ENCODE measurements at places on chromosomes 1 and 21. TPM values are rescaled to one million over a fixed set of nuclear protein-coding genes. Genes with fewer than 3 reads are reported as not detected.

Gene TRIM17
- 0.30 TPM for total RNA-seq

Gene MYBPH
- total RNA-seq, result not detected

Gene SMYD2
- 30.9 TPM for total RNA-seq

Gene ATF3
- total RNA-seq, result 53.7 TPM

Gene CFHR2
- total RNA-seq, result not detected

Gene RNASEL
- 9.1 TPM for total RNA-seq

Gene RNF186
- not detected for total RNA-seq

Gene LEMD1
- total RNA-seq, result not detected

Gene RXRG
- total RNA-seq, result not detected

GRCh38 chr1:70361727-70362398 is 7.3 kb upstream of the ANKRD13C start:
- DNase-seq, result no peak

DNA sequence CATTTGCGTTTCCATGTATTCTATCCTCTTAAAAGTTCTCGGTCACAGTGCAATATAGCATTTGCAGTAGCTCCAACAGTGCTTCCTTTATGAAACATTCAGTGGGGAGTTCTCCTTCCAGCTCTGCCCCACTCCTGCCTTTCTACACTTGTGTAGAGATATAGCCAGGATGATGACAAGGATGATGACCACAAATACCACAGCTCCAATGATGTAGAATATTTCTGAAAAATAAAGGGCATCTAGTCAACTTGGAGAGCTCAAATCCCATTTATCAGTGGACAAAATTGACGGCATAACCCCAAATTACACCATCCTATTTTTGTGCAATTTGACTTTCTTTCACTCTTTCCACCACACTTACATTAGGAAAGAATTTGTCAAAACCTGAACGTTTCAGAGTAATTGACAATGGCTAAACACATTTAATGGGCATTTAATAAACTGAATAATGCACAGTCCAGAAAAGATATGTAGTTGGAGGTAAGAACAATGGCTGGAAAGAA is 11.1 kb downstream of the F3 start:
- DNase-seq, result no peak

DNA sequence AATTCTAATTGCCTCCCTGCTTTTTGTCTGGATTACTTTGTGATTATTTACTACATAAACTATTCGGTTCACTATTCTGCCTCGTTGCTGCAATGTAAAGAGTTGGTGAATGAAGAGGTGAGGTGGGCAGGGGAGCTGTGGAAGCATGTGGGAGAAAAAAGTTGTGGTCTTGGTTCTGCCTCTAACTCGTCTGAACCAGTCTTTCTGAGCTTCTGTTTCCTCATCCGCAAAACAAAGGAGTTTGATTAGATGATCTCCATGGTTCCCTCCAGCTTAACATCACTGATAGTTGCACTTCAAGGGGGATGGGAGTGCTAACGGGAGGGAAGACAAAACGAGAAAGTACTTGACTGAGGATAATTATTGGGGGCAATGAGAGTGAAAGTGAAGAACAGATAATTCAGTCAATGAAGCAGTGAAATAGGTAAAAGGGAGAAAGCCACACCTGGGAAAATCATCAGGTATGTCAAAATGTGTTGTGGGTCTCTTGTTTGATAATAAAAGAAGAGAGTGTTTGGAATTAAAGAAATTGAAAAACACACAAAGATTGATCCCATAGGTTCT is 26.2 kb upstream of the UHMK1 start:
- no peak for DNase-seq

DNA sequence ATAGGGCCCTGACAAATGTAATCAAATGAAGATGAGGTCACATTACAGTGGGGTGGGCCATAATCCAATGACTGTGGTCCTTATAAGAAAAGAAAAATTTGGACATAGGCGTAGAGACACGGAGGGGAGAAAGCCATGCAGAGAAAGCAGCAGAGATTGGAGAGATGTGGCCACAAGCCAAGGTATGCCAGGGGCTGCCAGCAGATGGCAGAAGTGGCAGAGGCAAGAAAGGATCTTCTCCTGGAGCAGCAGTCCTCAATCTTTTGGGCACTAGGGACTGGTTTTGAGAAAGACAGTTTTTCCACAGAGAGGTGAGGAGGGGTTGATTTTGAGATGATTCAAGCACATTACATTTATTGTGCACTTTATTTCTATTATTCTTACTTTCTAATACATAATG is 355.1 kb downstream of the NPHP4 start:
- DNase-seq, result peak; percentile 14

- DNase-seq, result no peak
These were observed 8.2 kb downstream of the KDM1A start for GRCh38 chr1:23027352-23027907.

- no peak for DNase-seq
These were observed 190.4 kb downstream of the ZBTB18 start for GRCh38 chr1:244241438-244241837.

DNA sequence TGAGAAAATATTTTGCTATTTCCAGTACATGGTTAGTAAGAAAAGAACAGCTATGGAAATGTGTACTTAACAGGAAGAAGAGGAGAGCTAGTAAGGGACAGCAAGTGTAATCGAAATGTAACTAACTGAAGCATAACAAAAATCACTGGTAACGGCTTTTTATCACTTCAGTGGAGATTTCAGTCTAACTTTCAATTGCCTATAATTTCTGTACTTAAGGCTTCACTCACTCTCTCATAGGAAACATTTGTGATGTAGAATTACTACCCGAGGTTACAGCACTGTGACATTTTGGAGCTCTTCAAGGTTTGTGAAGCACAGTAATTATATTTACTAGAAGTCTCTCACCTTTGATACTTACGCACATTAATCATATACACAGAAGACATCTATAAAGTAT is 1119.1 kb downstream of the AMY1C start:
- DNase-seq, result no peak

GRCh38 chr1:102733491-102734236 is 374.7 kb downstream of the COL11A1 start:
- DNase-seq, result no peak

GRCh38 chr1:181319907-181320306 is 163.4 kb upstream of the CACNA1E start:
- DNase-seq, result no peak

GRCh38 chr1:207885129-207886032 is 25.5 kb downstream of the CD34 start:
- DNase-seq, result peak; percentile 51

- no peak for DNase-seq
These were observed 35.5 kb upstream of the RUNX3 start for GRCh38 chr1:24965571-24965930.

GRCh38 chr1:109204484-109204883 is 9.2 kb upstream of the SARS1 start:
- DNase-seq, result no peak

GRCh38 chr1:156538711-156539440 is 33.5 kb downstream of the IQGAP3 start:
- DNase-seq, result no peak

DNA sequence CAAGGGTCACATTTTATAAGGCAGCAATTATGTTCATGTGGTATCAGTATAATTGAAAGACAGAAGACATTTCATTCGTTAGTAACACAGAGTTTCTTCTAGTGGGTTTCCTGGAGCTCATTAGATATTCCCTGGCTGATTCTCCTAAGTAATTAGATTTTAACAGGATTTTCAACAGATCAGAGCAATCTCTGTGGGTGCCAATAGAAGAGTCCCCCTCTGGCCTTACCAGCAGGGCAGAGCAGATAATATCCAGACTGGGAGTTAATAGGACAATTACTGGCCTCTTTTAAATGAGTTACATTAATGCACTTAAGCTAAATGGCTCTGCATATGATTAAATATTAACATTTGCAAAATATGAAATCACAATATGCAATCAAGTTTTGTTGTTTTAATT is 74.2 kb upstream of the FOXD3 start:
- no peak for DNase-seq

GRCh38 chr1:97139512-97139911 is 417.9 kb downstream of the PTBP2 start:
- DNase-seq, result no peak

- DNase-seq, result no peak
These were observed 28.3 kb upstream of the LY9 start for GRCh38 chr1:160767395-160768294.

DNA sequence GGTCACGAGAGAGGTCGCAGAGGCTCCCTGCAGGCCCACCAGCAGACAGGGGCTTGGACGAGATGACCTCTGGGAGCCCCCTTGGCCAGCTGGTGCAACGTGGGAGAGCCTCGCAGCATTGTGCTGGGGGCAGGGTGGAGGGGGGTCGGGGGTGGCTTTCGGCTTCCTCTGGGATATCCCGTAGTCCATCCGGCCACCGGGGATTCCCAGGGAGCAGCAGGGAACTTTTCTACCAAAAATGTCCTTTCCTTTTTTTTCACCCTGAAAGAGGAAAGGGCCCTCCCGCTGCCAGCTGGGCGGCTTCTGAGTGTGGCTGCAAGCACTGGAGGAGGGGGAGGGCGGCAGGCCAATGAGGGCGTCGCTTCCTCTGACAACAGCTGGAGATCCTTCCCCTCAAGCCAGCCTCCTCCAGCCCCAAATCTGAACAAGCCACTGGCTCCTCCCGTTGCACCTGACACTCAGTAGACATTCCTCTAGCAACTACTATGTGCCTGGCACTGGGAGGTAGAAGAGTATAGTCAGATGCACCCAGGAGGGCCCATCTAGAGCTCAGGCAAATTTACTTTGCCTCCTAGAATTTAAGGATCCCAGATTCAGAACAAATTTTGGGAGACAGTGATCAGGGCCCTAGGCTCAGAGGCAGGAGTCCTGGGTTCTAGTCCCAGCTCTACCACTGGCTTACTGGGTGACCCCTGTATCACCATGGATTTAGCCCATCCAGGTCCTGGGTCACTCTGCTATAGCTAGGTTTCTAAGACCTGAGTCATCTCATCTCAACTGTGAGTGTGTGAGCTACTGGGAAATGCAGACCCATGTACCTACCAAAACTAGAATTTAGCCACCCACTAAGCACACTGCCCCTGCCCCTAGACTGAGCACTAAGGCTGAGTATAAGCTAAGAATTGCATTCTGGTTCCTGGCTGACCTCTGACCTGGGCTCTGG is 2.7 kb downstream of the MOB3C start:
- no peak for DNase-seq

GRCh38 chr1:101291562-101292380 is 55.0 kb downstream of the S1PR1 start:
- DNase-seq, result peak; percentile 56

DNA sequence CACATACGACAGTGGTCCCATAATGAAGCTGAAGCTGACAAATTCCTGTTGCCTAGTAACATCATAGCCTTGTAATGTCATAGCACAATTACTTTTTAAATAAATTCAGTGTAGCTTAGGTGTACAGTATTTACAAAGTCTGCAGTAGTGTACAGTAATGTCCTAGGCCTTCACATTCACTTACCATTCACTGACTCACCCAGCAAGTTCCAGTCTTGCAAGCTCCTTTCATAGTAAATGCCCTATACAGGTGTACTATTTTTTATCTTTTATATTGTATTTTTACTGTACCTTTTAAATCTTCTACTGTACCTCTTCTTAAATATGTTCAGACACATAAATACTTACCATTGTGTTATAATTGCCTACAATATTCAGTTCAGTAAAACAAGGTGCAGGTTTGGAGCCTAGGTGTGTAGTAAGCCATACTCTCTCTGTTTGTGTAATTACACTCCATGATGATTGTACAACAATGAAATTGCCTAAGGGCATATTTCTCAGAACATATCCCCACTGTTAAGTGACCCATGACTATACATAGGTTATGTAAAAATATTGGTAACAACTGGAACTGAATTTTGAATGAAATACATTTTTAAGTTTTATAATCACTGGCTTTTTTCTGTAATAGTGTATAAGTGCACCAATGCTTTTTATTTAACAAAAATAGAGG is 33.5 kb upstream of the ADAM30 start:
- DNase-seq, result no peak

DNA sequence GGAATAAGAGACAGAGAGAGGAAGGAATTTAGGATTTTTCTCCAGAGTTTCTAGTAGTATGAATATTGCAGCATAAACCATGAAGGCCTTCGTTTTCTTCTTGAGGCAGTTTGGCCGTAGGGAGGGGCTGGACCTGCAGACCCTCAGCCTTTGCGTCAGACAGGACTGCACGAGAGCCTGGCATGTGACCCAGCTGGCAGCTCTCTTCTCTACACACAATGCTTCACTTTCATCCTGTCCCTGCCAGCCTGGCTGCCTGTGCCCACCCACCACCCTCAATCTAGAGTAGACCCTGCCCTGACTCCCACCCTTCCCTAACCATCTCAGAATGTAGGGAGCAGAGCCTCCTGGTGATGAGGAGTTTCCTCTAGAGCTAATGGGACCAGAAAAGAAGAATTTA is 1.6 kb downstream of the CA14 start:
- DNase-seq, result no peak

- DNase-seq, result peak; percentile 64
These were observed 52.4 kb upstream of the H6PD start for GRCh38 chr1:9181990-9182783.

DNA sequence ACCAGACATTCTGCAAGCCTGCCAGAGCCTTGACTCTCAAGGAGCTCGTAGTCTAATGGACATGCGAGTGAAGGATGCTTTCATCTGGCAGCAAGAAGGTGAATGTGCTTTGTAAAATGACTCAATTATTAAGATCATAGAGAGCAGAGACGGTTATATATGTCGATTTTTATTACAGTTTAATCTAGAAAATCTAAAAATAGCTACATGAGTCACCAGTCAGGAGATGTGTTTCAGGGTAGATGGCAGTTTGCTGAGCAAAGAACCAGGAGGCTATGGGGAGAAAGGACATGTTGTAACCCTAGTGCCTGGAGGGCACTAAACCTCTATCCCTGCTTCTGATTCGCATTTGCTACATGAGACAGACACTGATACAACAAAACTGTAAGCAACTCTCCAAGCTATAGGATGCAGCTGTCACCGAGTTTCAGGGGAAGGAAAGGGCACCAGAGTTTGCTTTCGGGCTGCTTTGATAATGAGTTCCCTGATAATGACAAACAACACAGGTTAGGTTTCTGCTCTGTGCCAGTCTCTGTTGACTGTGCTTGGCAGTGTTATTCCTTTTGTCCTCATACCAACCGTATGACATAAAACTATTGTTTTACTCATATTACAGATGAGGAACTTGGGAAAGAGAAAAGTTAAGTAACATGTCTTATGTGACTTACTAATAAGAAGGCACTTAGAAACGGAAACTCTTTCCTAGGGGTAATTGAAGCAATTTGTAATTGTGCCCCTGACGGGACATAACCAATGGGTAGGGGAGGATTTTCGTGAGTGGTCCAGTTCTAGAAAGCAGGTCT is 43.2 kb downstream of the C1orf198 start:
- DNase-seq, result no peak

- no peak for DNase-seq
These were observed 18.8 kb downstream of the PIK3C2B start for GRCh38 chr1:204475656-204476432.

Data from CD4-positive, CD25-positive, alpha-beta regulatory T cell (primary cell).